ENCODE measurements at places on chromosomes 16 and 17.

GRCh38 chr17:28907709-28908475 lies 5.0 kb upstream of the DHRS13 start:
- DNase-seq = peak; percentile 45

DNA sequence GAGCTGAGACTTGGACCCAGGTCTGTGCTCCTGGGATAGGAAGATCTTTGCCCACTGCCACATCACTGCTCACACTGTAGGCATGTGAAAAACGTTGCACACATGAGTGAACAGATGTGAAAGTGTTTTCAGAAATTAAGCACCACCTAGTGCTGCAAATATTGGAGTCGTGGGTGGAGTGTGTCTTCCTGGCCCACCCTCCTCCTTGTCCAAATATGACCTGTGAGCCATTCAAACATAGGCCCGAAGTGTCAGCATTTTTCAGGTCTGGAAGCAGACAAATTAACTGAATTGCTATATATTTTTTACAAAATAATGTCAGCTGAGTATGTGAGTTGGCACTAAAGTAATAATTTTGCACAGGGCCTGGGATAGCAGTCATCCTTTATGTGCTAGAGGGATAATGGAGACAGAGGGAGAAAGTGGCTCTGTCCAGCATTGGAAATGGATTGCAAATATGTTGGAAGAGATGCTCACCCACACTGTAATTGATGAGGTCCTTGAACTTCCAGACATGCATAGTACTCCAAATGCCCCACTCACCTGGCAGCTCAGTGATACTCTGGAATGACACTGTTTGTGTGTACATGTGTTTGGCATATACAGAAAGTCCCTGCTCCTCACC lies 58.7 kb downstream of the ACSM1 start:
- no peak for DNase-seq

DNA sequence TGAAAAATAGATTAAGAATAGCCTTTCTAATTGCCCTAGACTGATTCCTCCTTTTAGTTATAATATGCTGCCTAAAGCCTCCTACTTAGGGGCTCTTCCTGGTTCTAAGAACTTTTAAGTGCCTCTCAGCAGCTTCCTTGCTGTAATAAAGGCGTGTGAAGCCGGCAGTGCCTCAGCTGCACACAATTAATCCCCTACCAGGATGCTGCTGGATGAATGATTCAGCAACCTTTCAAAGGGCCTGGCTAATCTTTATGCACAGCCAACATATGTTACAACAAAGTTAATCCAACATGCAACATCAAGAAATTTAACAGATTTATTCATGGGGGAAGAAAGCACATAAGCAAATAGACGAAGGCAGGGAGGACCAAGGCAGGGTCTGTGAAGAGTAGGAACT lies 145.2 kb downstream of the PMP22 start:
- no peak for DNase-seq

- DNase-seq = peak; percentile 79
Observed at GRCh38 chr16:23435500-23435899, 17.5 kb downstream of the COG7 start.

- no peak for DNase-seq
Observed at GRCh38 chr17:55607731-55608341, 96.6 kb upstream of the SMIM36 start.

DNA sequence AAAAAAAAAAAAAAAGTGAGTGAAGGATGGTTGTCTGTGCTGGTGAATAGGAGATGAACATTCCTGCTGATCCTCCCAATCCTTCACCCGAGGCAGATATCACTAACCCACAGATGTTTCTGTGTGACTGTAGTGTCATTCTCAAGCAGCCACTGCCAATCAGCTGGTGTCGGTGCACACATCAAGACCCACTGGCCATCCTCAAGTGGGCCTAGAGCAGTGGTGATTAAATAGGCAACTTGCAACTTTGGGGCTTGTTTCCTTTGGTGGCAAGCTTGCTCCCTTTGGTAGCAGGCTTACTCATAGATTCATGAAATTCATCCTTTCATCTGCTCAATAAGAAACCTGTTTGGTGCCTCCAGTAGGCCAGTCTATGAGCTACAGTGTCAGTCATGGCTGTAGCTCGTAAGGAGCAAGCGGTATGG lies 51.1 kb upstream of the LGALS9 start:
- DNase-seq = peak; percentile 61

- DNase-seq = no peak
Observed at GRCh38 chr17:59846394-59847165, 46.2 kb downstream of the TUBD1 start.

GRCh38 chr17:13420418-13420826 lies 181.3 kb downstream of the HS3ST3A1 start:
- DNase-seq = no peak

DNA sequence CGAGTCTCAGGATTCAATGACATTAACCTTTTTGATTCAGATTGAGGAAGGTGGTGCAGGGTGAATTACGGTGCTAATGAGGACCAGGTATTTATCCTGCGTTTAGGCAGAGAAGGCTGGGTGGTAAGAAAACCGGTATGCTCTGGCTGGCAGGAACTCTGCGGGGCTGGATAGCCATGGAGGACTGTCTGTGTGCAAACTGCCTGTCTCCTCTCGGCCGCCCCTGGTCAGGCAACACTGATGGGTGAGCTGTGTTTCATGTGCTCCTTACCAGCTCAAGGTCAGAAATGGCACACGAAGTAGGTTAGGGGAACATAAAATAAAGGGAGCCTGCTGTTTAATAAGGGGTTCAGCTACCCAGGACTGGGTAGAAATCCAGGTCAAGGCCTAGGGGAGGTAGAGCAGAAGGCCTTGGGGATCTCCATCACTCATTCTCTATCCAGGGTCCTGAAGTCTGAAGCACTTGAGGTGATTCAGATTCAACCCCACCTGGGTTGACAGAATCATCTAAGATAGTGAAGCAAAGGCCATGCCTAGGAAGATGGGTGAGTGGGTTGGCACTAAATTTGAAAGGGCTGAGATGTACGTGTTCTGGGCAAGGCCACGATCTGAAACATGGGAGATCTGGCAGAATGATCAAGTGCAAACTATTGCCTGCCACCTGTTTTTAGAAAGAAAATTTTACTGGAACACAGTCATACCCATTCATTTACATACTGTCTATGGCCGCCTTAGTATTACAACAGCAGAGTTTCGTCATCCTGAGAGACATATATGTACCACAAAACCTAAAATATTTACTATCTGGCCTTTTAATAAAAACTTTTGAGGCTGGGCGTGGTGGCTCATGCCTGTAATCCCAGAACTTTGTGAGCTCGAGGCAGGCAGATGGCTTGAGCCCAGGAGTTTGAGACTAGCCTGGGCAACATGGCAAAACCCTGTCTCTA lies 292.5 kb downstream of the XYLT1 start:
- no peak for DNase-seq

All from K562 (cell line).